Stimulated activated CD4-positive, alpha-beta T cell treated with anti-CD3 and anti-CD28 coated beads, Interleukin-4, amount 100 ng/mL, for 48 hours (primary cell): ENCODE measurements at places on chromosomes 11 and 22.

DNA sequence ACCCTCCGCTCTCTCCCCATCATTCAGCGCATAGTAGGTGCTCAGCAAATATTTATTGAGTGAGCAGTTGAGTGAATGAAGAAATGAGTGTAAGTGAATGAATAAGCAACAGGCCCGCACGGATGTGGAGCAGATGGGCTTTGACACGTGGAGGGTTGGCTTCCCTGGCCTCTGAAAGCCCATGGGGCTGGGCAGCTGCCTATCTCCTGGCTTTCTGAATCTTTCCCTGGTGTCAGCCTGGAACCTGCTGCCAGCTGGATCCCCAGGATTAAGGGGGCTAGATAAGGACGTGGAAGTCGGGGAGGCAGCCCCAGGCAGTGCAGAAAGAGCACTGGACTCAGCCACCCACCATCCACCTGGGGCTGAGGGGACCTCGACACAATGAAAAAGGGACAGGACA lies 12.6 kb downstream of the IL2RB start:
- DNase-seq = no peak

DNA sequence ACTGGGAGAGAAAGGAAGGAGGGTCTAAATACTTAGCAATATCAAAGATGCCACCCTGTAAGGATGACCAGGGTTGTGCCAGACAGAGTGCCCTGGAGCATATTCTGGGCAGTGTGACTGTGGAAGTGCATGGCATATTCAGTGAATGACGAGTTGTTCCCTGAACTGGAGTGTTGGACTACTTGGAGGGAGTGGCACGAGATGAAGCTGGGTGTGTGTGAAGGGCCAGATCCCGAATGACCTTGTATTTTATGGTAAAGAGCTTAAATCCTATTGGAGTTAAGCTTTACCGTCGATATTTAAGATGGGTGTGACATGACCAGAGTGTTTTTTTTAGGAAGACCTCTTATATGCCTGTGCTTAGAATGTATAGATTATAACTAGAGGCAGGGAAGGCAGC lies 48.8 kb downstream of the STIM1 start:
- no peak for DNase-seq

- DNase-seq = no peak
These were observed 110.3 kb downstream of the WNT7B start for GRCh38 chr22:45866646-45867117.

DNA sequence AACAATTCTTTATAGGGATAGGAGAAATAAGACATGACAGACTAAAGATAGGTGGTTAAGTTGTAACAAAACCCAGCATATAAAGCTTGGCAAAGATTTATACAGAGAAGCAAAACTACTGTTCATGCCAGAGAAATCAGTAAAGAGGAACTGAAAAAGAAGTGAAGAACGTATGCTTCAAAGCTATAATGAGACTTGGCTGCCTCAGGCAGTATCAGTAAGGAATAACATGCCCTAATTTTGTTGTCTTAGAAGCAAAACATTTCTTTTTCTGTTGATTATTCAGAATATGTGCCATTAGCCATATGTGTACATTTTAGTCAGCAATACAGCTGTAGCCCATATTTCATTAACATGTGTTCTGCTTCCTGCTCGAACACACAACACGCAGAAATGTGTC lies 403.2 kb downstream of the NELL1 start:
- no peak for DNase-seq

DNA sequence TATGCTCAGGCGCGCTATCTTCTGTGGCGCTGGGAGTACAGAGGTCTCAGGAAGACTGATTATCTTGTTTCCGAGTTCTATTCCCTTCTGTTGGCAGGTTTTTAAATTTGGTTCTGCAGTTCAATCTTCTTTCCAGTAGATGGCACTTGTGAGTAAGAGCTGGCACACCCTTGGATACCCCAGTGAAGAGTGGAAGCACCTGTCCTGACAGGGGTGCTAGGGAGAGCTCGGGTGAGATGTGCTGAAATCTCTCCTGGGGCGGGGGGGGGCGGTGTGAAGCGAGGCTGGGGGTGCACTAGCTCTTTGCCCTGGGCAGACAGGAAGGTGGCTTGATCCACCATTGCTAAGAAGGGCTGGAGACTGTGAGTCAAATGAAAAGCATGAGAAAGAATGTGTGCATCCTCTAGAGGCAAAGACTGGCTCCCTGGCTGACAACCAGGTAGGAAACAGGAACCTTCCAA lies 679.9 kb upstream of the CCDC179 start:
- DNase-seq = no peak

DNA sequence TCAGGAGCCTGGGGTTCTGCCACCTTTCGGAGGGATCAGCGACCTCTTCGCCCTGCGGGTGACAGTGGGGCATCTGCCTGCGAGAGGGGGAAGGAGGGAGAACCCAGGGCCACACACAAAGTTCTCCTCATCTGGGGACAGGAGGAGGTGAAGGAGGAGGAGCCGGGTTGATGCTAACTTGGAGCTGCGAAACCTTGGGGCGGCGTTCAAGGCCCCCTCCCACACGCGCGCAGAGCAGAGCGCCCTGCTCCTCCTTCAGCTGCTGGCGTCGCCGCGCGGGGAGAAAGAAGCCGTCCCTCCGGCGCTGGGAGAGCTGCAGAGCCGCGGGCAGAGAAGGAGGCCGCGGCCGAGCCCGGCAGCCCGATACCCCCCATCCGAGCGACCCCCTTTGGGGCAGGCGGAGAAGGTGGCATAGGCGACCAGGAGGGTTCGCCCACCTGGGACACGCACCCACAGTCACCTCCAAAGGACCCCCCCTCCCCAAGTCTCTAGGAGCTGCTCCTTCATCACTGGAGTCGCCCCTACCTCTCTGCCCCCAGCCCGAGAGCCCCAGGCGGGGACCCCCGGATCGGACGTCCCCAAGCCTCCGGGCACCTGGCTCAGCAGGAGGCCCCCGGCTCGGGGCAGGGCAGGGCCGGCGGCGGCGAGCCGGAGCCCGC lies at the start of gene RASD2:
RASD2 (plus strand) TSS at position 237 of the 659 bp plus-strand sequence. CDS start 5,979 bp downstream, outside the sequence.
- DNase-seq = peak; percentile 34

- no peak for DNase-seq
These were observed 386.6 kb upstream of the NARS2 start for GRCh38 chr11:78961247-78961646.

DNA sequence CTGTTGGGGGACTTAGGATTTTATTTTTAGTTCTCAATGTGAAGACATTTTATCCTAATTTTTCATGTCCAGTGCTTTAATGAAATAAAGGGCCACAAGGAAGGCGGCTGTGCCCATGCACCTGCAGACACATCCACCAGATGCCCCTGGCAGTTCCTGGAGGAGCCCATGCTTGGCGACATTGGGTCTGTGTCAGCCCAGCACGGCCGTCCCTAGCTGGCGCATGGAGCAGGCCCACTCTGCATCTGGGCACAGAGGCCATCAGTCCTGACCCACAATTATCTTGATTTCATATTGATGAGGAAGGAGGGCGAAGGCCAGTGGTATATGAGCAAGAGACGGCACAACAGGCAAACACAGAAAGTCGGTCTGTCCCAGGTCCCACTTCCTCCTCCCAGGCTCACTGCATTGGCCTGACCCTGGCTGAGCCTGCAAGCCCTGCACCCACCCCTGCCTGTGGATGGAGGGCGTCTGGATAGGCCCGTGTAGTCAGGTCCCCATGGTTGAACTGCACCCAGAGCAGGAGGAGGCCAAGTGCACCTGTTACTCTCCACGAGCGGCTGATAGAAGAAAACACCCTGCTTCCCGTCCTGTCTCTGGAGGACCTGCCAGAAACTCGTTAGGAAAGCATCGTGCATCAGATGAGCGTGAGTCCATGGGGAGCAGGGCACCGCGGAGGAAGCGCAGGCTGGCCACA lies 296.9 kb downstream of the BRD1 start:
- DNase-seq = no peak

GRCh38 chr11:83941050-83941449 lies 654.9 kb upstream of the CCDC90B start:
- no peak for DNase-seq

DNA sequence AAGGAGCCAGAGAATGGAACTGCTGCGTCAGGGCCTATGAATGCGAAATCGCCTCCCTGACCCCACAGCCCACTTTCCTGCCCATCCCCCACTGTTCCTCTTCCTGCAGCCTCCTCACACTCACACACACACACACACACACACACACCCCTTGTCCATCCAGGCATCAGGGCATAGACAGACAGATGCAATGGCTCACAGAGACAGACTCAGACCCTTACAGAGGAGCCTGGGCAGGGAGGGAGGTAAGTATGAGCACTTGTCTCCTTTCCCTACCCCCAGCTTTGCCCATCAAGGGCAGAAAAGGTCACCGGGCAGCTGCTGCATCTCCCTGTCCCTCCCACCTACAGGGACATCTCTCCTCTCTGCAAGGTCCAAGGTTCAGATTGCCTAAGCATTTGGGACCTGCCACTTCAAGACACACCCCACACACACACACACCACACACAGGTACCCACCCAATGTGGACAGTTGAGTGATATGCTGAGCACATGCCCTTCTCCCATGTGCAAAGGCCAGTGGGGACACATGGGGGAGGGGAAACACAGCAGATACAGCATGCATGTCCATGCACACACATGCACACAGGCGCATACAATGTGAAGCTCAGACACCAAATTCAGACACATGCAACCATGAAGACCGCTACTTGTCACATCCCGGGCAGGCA lies 2.0 kb upstream of the NRXN2 start:
- no peak for DNase-seq

DNA sequence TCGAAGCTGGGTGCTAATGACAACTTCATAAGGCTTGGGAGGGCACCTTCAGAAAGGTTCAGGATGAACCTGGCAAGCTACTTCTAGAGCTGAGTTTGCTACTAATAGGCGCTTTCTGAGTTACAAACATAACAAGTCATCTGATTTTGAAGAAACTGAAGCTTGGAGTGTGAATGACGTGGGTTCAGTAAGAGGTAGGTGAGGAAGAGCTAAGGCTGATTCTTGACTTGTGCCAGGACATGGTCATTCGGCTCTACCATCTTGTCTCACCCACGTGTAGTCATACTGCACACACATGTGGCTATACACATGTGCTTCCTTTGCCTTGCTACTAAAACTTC lies 56.4 kb downstream of the SWAP70 start:
- no peak for DNase-seq

GRCh38 chr11:19375440-19375839 lies 134.7 kb upstream of the E2F8 start:
- DNase-seq = no peak

- no peak for DNase-seq
These were observed 847.1 kb downstream of the FAM181B start for GRCh38 chr11:81886406-81887075.

DNA sequence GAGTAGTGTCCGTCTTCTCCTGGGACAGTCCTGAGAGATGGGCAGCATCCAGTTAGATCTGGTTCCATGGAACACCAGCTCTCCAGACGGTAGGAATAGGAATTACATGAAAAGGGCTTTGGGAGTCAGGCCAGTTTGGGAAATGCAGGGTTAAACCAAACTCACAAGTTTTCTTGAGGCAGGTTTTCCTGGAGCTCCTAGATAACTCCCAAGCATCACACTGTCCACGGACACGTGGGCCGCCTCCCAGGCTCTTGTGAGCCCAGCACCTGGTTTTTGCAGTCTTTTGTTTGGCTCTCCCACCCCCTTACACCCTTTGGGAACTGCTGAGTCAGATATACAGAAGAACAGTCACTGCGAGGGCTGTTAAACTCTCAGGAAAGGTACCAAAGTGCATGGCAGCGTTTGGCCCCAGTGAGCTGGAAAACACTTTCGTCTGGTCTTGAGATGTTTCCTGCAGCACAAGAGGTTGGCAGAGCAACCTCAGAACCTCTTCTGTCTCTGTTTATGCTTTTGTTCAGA lies 90.0 kb downstream of the BCR start:
- no peak for DNase-seq

- no peak for DNase-seq
These were observed 60.9 kb upstream of the EIF3D start for GRCh38 chr22:36589856-36590255.

DNA sequence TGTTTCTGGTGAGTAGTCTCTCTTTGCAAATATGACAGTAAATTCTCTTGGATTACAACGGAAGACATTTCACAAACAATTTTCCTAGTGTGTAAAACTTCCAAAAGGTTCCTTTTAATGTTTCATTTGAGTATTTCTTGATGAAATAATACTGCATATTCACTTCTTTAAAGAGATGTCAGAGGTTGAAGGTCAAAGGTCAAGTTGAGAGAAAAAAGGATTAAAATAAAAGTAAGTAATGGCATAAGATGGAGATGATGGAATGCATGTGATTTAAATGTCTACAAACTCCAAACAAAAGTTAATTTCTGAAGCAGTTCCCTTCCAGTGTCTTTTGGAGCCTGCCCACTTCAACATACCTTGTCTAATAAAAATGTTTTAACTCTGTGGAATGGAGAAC lies 40.7 kb downstream of the APOL5 start:
- no peak for DNase-seq

DNA sequence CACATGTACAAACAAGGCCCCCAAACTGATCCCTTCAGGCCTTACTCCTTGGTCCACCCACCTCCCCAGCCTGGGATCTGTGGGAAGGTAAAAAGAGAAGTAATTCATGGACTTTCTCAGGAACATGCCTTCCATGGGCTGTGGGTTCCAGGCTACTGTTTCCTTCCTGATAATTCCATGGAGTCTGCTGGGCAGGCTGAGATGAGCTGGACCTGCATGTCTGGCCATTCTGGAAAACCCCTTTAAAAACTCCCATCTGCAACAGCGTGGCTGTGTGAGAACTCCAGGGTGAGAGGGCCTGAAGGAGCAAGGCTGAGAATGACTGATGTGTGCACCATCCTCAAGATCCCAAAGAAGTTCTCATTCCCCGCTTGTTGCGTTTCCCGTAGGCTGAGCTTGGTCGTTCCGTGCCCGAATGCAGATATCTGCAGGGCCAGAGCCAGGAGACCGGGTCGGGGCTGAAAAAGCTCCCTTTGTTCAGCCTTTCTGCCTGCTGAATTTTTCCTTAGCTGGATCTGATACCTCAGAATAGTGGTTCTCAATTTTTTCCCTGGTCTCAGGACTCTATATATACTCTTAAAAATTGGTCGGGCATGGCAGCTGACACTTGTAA lies 72.9 kb downstream of the NAT10 start:
- no peak for DNase-seq

DNA sequence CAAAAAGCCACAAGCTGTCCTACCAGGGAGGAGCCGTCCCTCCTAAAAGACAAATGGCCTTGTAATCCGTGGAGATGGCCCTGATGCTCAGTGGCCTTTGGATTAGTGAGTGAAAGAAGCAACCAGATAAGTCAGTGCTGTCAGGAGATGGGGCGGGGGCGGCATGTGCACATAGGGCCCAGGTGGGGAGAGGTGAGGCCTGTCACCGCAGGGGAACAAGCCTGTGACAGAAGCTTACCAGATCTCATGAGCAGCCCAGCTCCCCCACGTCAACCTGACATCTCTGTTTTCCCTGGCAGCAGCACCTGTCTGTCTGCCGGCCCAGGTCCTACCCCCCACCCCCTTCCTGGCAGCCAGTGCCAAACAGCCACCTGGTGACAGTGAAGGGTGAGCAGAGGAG lies 162.6 kb downstream of the BUD13 start:
- no peak for DNase-seq

GRCh38 chr22:32476281-32477195 lies 1.9 kb downstream of the FBXO7 start:
- DNase-seq = no peak
